ENCODE measurements at places on chromosomes 6 and 20. TPM values are rescaled to one million over a fixed set of nuclear protein-coding genes. Genes with fewer than 3 reads are reported as not detected.

GRCh38 chr6:138092686-138093085 lies 14.5 kb downstream of the PERP start:
- H3K4me3 ChIP-seq: no peak overlapping the region
- DNase-seq: no peak
- H3K27ac ChIP-seq: no peak overlapping the region
- peaks cover 5% of the 10 kb centered on the region for H3K27me3 ChIP-seq
- H3K36me3 ChIP-seq: peaks cover 16% of the 10 kb centered on the region
- peaks cover 2% of the 10 kb centered on the region for H3K4me1 ChIP-seq

DNA sequence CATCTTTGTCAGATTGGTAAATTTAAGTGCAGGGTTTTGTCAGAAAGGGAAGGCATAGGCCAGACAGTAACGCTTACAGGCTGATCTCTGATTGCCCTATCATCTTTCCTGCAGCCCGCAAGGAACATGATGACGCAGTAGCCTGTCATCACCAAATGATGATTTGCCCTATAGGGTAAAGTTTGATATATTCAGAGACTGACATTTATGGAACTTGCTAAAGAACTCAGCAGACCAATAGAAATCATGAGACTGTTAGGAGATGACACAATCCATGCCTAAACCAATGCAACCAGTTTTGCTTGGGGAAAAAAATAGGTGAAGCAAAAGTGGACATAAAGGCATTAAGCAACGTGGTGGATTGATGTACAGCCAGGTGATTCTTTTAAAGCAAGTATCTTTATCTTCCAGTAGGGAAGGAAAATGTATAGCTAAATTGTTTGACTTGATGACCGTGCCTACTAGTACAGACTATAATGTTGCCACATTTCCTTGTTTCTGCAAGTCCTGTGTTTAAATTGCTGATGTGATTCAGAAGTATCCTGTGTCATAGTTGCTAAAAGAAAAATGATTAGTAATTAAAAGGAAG lies 2.4 kb downstream of the NUS1 start:
- peaks cover 35% of the 10 kb centered on the region for H3K36me3 ChIP-seq
- H3K4me1 ChIP-seq: peaks cover 49% of the 10 kb centered on the region
- no peak overlapping the region for H3K27ac ChIP-seq
- H3K4me3 ChIP-seq: peak overlapping the region; percentile 86
- no peak for DNase-seq
- no peaks in the 10 kb centered on the region for H3K27me3 ChIP-seq

DNA sequence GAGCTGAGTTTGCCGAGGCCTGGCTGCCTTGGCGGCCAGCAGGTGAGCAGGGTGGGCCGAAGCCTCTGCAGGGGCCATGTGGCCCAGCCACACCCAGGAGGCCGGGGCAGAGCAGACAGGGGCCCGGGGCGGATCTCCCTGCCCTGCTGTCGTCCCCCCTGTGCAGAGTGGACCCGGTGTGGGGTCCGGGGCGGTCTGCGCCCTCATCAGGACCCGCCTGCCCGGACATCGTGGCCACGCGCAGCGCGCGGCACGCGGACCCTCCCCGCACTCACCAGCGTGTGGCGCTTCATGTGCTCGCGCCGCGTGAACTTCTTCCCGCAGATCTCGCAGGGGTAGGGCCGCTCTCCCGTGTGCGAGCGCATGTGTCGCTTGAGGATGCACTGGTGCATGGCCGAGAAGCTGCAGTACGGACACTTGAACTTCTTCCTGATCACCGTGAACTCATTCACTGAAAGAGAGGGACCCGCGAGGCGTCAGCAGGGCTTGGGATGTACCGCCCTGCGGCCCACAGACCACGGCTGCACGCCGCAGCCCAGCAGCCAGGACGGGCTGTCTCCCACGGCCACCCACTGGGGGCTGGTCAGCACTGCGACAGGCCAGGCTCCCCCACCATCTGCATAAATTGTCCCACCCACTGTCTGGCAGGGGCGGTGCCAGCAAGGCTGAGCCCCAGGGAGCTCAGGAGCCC lies 13.0 kb downstream of the SLC2A4RG start:
- H3K4me3 ChIP-seq: no peak overlapping the region
- no peak for DNase-seq
- no peaks in the 10 kb centered on the region for H3K36me3 ChIP-seq
- no peak overlapping the region for H3K27ac ChIP-seq
- H3K27me3 ChIP-seq: peaks cover 6% of the 10 kb centered on the region
- H3K4me1 ChIP-seq: peaks cover 16% of the 10 kb centered on the region

- H3K36me3 ChIP-seq: no peaks in the 10 kb centered on the region
- H3K27me3 ChIP-seq: no peaks in the 10 kb centered on the region
- DNase-seq: no peak
- no peak overlapping the region for H3K27ac ChIP-seq
- no peaks in the 10 kb centered on the region for H3K4me1 ChIP-seq
These were observed 1263.3 kb upstream of the EYS start for GRCh38 chr6:66970373-66970772.

DNA sequence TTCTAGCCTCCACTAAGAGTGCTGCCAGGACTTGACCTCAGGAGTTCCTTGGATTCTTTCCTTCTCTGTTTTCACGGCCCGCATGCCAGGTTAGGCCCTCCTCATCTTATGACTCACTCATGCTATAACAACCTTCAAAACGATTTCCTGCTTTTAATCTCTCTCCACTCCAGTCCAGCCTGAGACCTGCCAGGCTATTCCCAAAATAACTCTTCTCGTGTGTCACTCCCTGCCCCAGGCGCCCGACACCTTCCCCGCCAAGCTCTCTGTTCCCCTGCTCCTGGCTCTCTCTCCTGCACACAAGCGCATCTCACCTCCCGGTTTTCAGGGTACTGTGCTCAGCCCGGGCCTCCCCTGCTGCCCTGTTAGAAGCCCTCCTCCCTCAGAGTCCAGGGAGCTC lies 64.1 kb upstream of the RPS6KA2 start:
- H3K36me3 ChIP-seq: no peaks in the 10 kb centered on the region
- H3K27ac ChIP-seq: no peak overlapping the region
- no peak overlapping the region for H3K4me3 ChIP-seq
- no peak for DNase-seq
- H3K27me3 ChIP-seq: no peaks in the 10 kb centered on the region

GRCh38 chr6:31317036-31317435 lies 39.9 kb downstream of the HLA-B start:
- H3K27me3 ChIP-seq: peaks cover 59% of the 10 kb centered on the region
- no peaks in the 10 kb centered on the region for H3K36me3 ChIP-seq
- no peaks in the 10 kb centered on the region for H3K4me1 ChIP-seq
- DNase-seq: no peak

DNA sequence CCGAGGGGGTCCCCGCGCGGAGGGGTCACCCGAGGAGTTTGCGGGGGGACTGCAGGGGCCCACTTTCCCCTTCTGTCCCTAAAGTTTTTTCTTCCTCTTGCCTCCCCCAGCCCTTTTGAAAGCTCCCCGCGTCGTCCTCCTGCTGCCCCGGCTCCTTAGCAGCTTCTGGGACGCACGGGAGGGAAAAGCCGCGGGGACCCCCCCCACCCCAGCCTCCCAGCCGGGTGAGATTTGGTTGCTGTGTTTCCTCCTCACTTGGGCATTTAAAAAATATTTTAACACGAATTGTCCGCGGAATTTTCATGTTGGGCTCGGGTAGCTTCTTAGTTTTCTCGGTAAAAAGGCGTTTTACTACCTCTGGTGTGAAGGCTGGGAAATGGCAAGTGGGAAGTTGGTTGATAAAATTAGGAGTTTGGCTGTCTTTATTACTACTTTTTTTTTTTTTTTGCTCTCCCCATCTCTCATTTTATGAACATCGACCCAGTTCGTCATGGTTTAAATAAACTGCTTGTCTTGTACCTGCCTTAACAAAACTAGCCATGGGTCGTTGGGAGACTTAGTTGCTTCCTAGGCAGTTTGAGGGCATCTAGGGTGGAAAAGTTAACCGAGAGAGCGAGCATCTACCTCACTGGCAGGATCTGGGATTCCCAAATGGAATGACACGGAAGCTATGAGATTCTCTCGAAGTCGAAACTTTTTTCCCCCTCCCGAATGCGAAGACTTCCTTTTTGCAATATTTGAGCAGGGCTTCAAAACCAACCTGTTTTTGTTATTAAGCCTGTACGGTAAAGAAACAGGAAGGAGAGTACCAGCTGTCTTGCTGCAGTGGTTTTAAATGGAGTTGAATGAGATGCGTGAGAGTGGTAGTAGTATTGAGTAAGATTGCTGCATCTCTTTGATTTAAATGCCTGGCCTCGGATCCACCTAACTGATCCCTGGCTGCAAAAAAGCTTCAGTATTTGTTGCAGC lies 868 bp downstream of the NCOA3 start:
- H3K36me3 ChIP-seq: peaks cover 45% of the 10 kb centered on the region
- H3K4me3 ChIP-seq: peak overlapping the region; percentile 100
- peak; percentile 31 for DNase-seq
- H3K27ac ChIP-seq: peak overlapping the region; percentile 99

DNA sequence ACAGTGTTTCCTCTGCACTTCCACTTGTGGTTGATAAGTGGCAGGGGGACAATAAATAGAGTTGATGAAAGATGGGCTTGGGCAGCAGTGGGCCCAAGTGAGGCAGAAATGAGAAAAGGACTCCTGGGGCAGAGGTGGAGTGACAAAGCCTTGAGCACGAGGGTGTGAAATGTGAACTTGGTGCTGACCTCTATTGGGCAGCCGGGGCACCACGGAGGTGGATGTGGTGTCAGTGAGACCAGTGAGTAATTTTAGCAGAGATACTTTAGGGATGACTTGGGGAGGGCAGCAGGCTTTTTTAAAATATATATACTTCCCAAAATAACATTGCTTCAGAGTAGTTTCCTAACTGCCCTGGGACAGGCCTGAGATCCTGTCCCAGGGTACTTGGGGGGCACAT lies 30.6 kb upstream of the MYLK2 start:
- H3K4me3 ChIP-seq: no peak overlapping the region
- H3K27ac ChIP-seq: no peak overlapping the region
- DNase-seq: no peak

Gene RALY
- 149 TPM for total RNA-seq

- H3K27me3 ChIP-seq: peaks cover 2% of the 10 kb centered on the region
- no peaks in the 10 kb centered on the region for H3K36me3 ChIP-seq
- no peak overlapping the region for H3K27ac ChIP-seq
- no peak overlapping the region for H3K4me3 ChIP-seq
These were observed 23.6 kb upstream of the FABP7 start for GRCh38 chr6:122755901-122756300.

Gene BEND6
- not detected for total RNA-seq

DNA sequence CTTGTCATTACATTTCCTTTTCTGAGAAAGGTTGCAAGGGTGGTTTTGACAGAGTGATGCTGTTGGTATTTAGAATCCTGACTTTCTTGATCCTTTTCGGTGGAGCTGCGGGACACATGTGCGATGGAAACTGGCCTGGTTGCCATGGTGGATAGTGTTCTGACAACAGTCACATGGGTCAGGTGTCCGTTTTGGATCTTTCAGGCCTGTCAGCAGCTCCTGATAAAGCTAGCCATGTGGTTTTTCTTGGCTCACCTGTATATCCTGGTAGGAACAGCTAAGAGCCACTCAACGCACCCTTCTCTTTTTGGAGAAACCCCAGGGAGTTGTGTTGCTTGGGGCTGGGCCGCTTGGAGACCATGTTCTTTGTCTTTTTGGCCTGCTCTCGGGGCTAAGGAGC lies 177.4 kb downstream of the MTFR2 start:
- DNase-seq: no peak
- no peak overlapping the region for H3K27ac ChIP-seq
- peaks cover 19% of the 10 kb centered on the region for H3K36me3 ChIP-seq
- H3K4me1 ChIP-seq: no peaks in the 10 kb centered on the region

- H3K36me3 ChIP-seq: no peaks in the 10 kb centered on the region
- H3K27ac ChIP-seq: peak overlapping the region; percentile 73
These were observed 201.8 kb upstream of the LRFN2 start for GRCh38 chr6:40788661-40789655.

GRCh38 chr6:71203206-71203605 lies 85.4 kb upstream of the OGFRL1 start:
- no peaks in the 10 kb centered on the region for H3K36me3 ChIP-seq
- no peak overlapping the region for H3K27ac ChIP-seq
- H3K4me1 ChIP-seq: no peaks in the 10 kb centered on the region

Gene CRIP3
- 0.34 TPM for total RNA-seq

GRCh38 chr6:10425975-10426780 lies 11.3 kb upstream of the TFAP2A start:
- H3K4me1 ChIP-seq: peaks cover 13% of the 10 kb centered on the region
- H3K36me3 ChIP-seq: no peaks in the 10 kb centered on the region
- H3K27ac ChIP-seq: no peak overlapping the region
- DNase-seq: no peak
- H3K27me3 ChIP-seq: peaks cover 81% of the 10 kb centered on the region

DNA sequence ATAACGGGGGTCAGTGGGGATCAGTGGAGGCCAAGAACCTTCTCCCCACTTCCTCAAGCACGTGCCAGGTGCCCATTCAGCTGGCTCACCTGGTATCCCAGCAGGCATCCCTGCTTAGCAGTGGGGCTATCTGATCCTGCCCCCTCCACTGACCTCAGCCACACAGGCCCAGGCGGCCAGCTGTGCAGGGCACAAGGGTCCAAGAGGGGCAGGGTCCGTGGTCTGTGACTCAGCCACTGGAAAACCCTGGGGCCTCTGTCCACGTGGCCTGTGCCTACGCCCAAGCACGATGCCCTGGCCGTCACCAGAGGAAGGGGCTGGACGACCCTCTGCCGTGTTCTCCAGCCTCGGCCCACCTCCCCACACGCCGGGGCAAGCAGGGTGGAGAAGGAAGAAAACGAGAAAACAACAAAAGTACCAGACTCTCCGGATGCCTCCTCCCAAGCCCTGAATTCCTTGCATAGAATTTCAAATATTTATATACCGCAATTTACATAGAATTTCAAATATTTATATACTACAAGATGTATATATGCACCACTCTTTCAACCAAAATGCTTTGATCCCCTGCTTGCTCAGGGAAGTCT lies 12.1 kb downstream of the PXDC1 start:
- peaks cover 8% of the 10 kb centered on the region for H3K4me1 ChIP-seq
- H3K36me3 ChIP-seq: no peaks in the 10 kb centered on the region
- DNase-seq: no peak
- no peak overlapping the region for H3K27ac ChIP-seq

Gene IRF4
- 1,053 TPM for total RNA-seq

Gene RSPO3
- total RNA-seq: not detected

- no peaks in the 10 kb centered on the region for H3K27me3 ChIP-seq
- DNase-seq: no peak
- H3K27ac ChIP-seq: peak overlapping the region; percentile 8
These were observed 14.5 kb downstream of the BCL2L1 start for GRCh38 chr20:31707994-31708735.

GRCh38 chr6:30446259-30446658 lies 43.0 kb upstream of the HLA-E start:
- H3K27ac ChIP-seq: no peak overlapping the region
- no peak overlapping the region for H3K4me3 ChIP-seq
- no peaks in the 10 kb centered on the region for H3K36me3 ChIP-seq
- H3K4me1 ChIP-seq: peaks cover 11% of the 10 kb centered on the region
- no peak for DNase-seq

Gene ARMH2
- total RNA-seq: not detected

DNA sequence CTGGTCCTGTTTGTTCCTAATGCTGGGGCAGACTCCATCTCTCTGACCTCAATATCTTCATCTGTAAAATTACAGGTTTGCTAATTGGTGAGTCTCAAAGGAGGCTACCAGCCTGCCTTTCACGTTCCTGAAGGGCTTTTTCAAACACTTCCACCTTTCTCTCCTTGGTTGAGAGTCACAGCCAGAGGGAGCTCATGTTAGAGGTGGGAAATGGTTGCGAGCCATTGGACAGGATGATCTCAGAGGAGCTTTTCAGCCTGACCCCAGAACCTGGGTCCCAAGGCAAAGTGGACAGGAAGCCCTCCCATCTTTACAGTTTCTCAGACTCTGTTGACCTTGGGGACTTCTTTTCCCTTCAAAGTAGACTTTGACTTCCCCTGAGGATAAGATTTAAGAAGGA lies 37.6 kb downstream of the NDUFAF5 start:
- H3K27me3 ChIP-seq: no peaks in the 10 kb centered on the region
- H3K36me3 ChIP-seq: peaks cover 23% of the 10 kb centered on the region
- H3K4me3 ChIP-seq: no peak overlapping the region
- no peak for DNase-seq
- H3K4me1 ChIP-seq: peaks cover 3% of the 10 kb centered on the region

Gene SSTR4
- not detected for total RNA-seq
